ENCODE measurements at places on chromosomes 4 and X.

DNA sequence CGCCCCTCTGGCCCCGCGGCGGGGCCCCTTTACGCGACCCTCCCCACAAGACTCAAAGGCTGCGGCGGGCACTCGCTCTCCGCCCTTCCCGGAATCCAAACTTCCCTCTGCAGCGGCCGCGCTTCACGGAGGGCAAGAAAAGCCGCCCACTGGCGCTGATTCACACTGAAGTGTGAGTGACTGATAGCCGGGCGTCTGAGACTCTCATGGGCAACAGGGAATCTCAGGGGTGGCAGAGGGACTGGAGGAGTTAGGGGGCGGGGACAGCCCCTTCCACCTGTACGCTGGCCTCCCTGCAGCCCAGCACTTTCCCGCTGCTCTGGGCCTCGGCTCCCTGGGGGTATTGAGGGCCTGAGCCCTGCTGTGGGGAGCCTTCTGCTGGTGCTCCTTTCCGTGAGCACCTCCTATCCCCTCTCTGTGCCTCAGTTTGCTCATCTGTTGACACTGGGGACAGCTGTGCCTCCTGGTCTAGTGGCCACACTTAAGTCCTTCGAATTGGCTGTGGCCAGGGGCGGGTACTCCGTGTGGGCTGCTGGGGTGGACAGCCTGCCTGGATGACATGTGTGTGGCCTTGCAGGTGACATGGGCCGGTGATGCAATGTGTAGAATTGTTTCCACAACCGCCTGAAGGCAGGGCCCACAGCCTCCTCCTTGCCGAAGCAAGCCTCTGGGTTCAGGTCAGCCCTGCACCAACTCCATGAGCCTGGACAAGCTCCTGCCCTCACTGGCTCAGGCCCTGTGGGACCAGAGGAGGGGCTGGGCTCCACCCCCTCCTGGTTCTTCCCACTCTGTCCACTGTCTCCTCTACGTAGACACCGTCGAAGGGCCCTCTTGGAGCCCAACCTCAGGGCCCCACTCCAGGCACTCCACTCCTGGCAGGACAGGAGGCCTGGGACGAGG, 951 bp downstream of the SH3BP2 start:
- DNase-seq, result no peak

GRCh38 chr4:185987961-185988627, 80.9 kb upstream of the TLR3 start:
- no peak for DNase-seq

- DNase-seq, result no peak
Measured at GRCh38 chr4:5988086-5988845, 30.0 kb downstream of the C4orf50 start.

DNA sequence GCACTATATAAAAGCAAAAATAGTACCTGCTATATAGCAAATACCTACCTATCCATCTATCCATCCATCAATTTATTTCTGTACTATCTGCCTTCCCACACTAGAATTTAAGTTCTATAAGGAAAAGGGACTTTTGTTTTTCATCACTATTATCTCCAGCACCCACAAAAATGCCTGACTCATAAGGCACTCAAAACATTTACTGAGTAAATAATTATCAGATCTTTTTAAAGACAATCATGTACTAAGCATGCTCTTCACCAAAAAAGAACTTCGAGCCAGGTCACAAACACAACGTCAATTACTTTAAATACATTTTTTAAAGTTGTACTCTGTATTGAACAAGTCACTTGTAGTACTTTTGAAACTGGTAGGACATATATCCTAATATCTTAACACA, 119.9 kb downstream of the FBXW7 start:
- DNase-seq, result no peak

- no peak for DNase-seq
Measured at GRCh38 chr4:86557526-86557925, 36.6 kb upstream of the PTPN13 start.

- DNase-seq, result no peak
Measured at GRCh38 chr4:38470735-38471262, 193.2 kb upstream of the KLF3 start.

- no peak for DNase-seq
Measured at GRCh38 chr4:82458729-82459128, 28.3 kb downstream of the ENOPH1 start.

DNA sequence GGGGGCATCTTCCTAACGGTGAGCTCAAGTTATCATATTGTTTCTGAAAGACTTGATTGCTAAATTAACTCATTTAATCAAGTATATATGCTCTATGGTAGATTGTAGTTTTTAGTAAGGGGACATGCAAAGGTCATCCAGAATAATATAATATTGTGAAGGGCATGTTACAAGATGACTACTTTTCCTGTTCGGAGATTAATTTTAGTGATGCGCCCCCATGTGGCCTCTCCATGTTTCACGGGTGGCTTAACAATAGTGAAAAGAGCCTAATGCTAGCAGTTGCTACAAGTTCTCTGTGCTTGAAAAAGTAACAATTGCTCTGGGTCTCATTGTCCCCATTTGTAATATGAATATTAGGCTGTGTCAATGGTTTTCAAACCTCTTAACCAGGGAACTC, 12.2 kb downstream of the SMPX start:
- DNase-seq, result peak; percentile 53

DNA sequence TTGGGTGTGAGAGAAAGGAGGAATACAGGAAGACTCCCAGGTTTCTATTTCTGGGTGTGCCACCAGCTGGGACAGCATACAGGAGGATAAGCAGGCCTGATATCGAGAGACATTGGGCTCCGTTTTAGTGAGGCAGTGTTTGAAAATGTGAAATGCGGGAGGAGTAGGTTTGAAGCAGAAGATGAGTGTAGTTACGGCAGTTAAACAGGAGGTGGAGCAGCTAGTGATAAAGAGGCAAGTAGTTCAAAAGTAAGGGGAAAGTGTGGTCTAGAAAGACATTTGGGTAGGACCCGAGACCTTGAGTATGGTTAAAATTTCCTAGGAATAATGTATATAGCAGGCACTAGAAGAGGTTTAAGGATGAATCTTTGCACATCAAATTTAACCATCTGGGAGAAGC, 42.4 kb downstream of the DCUN1D4 start:
- DNase-seq, result peak; percentile 56

DNA sequence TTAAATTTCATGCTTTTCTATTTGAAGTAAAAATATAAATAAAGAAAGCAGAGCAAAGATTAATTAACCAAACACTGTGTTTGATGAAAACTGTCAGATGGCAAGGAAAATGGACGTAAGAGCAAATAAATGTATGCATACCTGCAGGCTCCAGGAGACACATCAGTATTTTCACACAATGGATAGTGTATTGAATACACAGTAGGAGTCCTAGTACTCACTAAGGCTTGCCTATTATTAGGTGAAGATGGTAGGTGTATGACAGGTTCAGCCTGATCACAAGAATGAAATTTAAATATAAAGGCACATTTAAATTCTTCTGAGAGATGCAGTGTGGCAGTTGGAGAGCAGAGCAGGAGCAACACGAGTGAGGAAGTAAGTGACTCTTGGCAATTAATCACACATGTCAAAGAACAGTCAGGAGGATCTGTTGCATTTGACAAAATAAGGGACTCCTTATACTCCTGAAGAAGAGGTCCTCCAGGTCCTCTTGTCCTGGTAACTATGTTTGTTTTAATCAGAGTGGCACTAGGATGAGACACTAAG, 106.0 kb upstream of the NDST4 start:
- DNase-seq, result no peak

GRCh38 chrX:95875661-95876060, 809.0 kb upstream of the DIAPH2 start:
- no peak for DNase-seq

DNA sequence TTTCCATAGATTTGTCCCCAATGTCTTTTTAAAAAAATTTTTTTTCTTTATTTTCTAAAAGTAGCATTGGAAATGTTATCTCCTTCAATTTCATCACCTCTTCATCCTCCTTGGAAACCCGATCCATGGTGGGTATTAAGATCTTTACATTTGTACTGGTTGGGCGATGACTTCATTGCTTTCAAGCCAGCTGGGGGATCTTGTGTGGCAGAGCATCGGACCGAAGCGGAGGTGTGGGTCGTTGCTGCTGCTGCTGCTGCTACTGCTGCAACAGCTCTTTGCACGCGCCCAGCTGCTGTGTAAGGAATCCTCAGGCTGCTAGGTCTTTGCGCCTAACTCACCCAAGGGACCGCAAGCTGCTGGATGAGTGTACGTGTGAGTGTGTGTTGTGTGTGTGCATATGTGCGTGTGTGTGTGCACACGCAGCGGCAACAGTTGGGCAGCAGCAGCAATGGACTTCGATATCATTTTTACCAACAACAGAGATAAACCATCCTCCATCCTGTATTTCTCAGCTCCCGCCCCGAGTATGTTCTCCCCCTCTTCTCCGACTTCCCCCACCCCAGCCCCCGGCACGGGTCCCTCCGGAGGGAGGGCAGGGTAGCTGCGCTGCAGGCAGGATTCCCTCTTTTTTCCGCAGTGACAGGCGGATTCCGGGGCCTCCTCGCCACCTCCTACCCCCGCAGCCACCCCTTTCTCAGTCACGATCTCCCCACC, 768 bp upstream of the CDKL5 start:
- DNase-seq, result peak; percentile 56

DNA sequence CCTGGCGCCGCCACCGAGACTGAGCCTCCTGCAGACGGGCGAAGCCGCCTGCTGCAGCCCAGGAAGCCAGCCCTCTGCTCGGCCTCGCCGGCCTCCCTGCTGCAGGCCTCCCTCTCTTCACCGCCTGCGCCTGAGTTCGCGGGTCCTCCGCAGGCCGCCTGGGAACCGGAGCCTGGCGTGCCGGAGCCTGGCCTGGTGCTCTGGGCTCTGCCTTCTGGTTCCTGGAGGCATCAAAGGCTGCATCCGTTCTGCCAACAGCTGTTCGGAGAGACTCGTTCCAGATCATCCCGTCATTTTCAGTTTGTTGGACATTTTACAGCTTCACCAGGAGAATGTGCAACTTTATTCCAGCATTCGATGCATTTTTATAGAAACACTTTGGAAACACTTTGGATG, 178.0 kb downstream of the DCLK2 start:
- DNase-seq, result no peak

DNA sequence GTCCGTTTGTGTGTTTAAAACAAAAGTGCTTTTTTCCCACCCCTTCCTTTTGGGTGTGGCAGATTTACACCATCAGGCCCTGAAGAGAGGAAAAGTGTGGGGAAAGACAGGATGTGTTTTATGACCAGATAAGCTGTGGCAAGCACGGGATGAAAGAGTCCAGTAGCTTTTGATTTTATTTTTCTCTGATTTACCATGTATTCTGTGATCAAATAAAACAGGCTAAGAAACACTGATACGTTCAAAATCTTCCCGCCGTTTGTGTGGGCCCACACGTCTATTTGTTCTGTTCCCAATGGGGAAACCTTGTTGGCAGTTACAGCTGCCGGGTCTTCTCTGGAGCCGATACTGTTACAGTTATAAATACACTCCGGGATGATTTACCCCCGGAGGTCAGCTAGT, 10.8 kb downstream of the LRP2BP start:
- DNase-seq, result peak; percentile 70

DNA sequence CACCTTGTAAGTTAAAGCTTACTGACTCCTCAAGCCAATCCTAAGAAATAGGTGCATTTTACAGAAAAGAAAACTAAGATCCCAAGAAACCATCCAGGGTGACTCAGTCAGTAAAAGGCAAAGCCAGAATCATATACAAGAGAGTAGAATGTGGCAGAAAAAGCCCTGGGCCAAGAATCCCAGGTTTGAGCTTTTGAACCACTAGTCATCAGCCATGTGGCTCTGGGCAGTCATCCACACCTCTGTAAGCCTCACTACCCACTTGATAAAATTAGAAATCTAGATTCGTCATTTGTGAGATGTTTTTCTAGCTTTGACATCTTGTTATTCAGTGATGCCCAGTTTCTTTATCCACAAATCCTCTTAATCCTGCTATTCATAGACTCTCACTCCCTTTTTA, 122.2 kb upstream of the PDE5A start:
- no peak for DNase-seq

GRCh38 chrX:151713849-151714248, 2.0 kb upstream of the FATE1 start:
- DNase-seq, result peak; percentile 28

GRCh38 chr4:65747386-65747785, 77.1 kb upstream of the EPHA5 start:
- DNase-seq, result no peak

- no peak for DNase-seq
Measured at GRCh38 chr4:108140328-108140727, 28.4 kb downstream of the LEF1 start.

- no peak for DNase-seq
Measured at GRCh38 chrX:100748108-100748507, 16.2 kb upstream of the SYTL4 start.

DNA sequence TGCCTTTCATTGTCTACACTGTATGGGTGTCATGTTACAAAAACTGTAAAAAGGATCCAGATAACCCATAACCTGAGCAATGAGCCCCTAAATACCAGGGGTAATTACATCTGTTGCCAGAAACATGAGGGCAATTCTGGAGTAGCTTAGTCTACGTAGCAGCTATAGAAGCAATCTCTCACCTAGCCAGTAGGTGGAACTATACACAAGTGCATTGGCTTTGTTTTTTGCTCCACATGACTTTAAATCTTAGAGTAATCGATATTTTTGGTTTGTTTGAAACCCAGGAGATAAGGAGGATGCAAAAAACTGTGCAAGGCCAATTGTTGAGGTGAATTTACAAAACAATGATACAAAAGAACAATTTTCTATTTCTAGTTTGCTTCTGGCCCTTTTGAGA, 57.5 kb downstream of the GPR82 start:
- DNase-seq, result peak; percentile 62

- no peak for DNase-seq
Measured at GRCh38 chr4:126757219-126757618, 875.5 kb upstream of the INTU start.

GRCh38 chr4:11626066-11626465, 197.4 kb upstream of the HS3ST1 start:
- no peak for DNase-seq

- DNase-seq, result no peak
Measured at GRCh38 chr4:7302781-7303404, 110.6 kb downstream of the SORCS2 start.

GRCh38 chr4:174358829-174359228, 75.1 kb downstream of the CEP44 start:
- DNase-seq, result no peak

DNA sequence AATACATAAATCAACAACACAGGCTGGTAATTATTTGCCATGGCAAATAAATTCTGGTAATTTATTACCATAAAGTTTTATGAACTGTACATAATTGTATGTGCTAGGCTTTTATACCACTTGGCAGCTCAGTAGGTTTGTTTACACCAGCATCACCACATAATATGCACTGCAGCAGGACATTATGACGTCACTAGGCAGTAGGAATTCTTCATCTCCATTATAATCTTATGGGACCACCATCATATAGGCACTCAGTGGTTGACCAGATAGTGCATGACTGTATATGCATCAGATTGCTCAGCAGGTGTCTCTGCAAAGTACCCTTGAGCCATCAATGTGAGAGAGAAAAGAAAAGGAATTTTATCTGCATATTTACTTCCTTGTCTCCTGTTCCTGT, 295.4 kb downstream of the CFAP47 start:
- no peak for DNase-seq

DNA sequence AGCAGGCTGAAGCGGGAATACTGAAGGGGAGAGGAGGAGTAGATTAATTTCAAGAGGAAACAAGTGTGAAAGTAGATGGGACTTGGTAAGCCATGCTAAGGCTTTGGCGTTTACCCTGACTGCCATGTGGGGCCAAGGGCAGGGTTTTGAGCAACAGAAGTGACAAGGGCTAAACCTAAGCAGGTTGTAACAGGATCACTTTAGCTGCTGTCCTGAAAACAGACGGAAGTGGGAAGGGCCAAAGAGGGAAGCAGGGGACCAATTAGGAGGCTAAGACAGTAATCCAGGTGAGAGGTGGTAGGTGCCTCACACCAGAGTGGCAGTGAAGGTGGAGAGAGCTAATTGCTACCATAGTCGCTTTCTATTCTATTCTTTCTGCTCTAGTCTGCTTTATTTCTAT, 166.5 kb downstream of the PJA1 start:
- no peak for DNase-seq
